Regular cardiac myocyte (primary cell): ENCODE measurements at places on chromosomes 13 and 19. TPM values are rescaled to one million over a fixed set of nuclear protein-coding genes. Genes with fewer than 3 reads are reported as not detected.

The ACP5 gene
- 0.38 and 3.1 TPM in 2 replicates for total RNA-seq

The TPTE2 gene
- not detected in 2 replicates for total RNA-seq

The ZNF667 gene
- 3.8 and 14.7 TPM in 2 replicates for total RNA-seq

The SPRY2 gene
- total RNA-seq: 22.8 and 47.9 TPM in 2 replicates

The ZIC2 gene
- not detected in 2 replicates for total RNA-seq

The VAV1 gene
- total RNA-seq: under 0.01 TPM in 1 of 2 replicates, not detected in the other

The WTIP gene
- total RNA-seq: 30.7 and 40.6 TPM in 2 replicates

The DLEU7 gene
- under 0.01 TPM in 1 of 2 replicates, not detected in the other for total RNA-seq

The PRMT1 gene
- 274 and 493 TPM in 2 replicates for total RNA-seq

The PSG5 gene
- 4.6 and 6.8 TPM in 2 replicates for total RNA-seq

The IL12RB1 gene
- 0.19 and 0.28 TPM in 2 replicates for total RNA-seq

The FAM83E gene
- 0.56 and 0.58 TPM in 2 replicates for total RNA-seq

The MRPL57 gene
- total RNA-seq: 15.2 and 23.2 TPM in 2 replicates

The CDKN2D gene
- 6.5 and 12.5 TPM in 2 replicates for total RNA-seq

The FCER2 gene
- not detected in 2 replicates for total RNA-seq

The KISS1R gene
- total RNA-seq: 0.28 TPM in 1 of 2 replicates, not detected in the other

The ERFL gene
- total RNA-seq: under 0.01 TPM in 1 of 2 replicates, not detected in the other

The ZNF253 gene
- total RNA-seq: 3.1 and 3.9 TPM in 2 replicates

The TNNT1 gene
- 3.4 and 3.8 TPM in 2 replicates for total RNA-seq

The RNF225 gene
- total RNA-seq: 0.38 TPM in 1 of 2 replicates, not detected in the other

The CYP2A7 gene
- not detected in 2 replicates for total RNA-seq

The RPL28 gene
- total RNA-seq: 204 and 210 TPM in 2 replicates

The ZNF526 gene
- total RNA-seq: 7.6 and 10.4 TPM in 2 replicates

The TNFSF9 gene
- 0.19 and 1.1 TPM in 2 replicates for total RNA-seq

The IGFL3 gene
- total RNA-seq: 0.28 TPM in 1 of 2 replicates, not detected in the other

The PLPP2 gene
- total RNA-seq: 5.6 and 9.4 TPM in 2 replicates

The BLVRB gene
- 63.1 and 82.1 TPM in 2 replicates for total RNA-seq

The SIGLEC12 gene
- total RNA-seq: not detected in 2 replicates

The ZNF98 gene
- total RNA-seq: under 0.01 TPM in 1 of 2 replicates, not detected in the other

The ZNF562 gene
- 31.6 and 40.9 TPM in 2 replicates for total RNA-seq

The LMTK3 gene
- total RNA-seq: not detected in 2 replicates

The LRRC63 gene
- 0.19 and 0.28 TPM in 2 replicates for total RNA-seq

The GPR42 gene
- not detected in 2 replicates for total RNA-seq

The ZNF473 gene
- total RNA-seq: 6.2 and 7.5 TPM in 2 replicates

The WDR88 gene
- not detected in 2 replicates for total RNA-seq
